ENCODE measurements at places on chromosomes 11 and 22.
A peak's percentile ranks its signal among the peaks of the same experiment; 100 is the strongest.

GRCh38 chr22:44319685-44320084 lies 6.9 kb upstream of the SHISAL1 start:
- DNase-seq, result no peak

GRCh38 chr11:43853781-43854180 lies 26.9 kb upstream of the ALKBH3 start:
- DNase-seq, result no peak

GRCh38 chr11:90601261-90601660 lies 378.4 kb upstream of the CHORDC1 start:
- no peak for DNase-seq

- no peak for DNase-seq
Observed at GRCh38 chr11:134835561-134835960, 423.5 kb upstream of the B3GAT1 start.

- DNase-seq, result no peak
Observed at GRCh38 chr11:69552951-69553350, 71.5 kb downstream of the LINC01488 start.

GRCh38 chr11:120539667-120540369 lies 28.3 kb downstream of the GRIK4 start:
- no peak for DNase-seq

- no peak for DNase-seq
Observed at GRCh38 chr11:128492461-128492860, 94.9 kb downstream of the ETS1 start.

- DNase-seq, result no peak
Observed at GRCh38 chr22:40179526-40179925, 1.8 kb downstream of the TNRC6B start.

DNA sequence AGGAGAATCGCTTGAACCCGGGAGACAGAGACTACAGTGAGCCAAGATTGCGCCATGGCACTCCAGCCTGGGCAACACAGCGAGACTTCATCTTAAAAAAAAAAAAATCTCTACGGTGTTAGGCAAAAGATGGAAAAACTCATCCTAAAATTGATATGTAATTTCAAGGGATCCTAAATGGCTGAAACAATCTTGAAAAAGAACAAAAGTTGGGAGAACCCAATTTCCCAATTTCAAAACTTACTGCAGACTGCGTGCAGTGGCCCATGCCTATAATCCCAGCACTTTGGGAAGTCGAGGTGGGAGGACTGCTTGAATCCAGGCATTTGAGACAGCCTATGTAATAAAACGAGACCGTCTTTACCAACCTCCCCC lies 31.7 kb upstream of the TOP3B start:
- DNase-seq, result no peak

DNA sequence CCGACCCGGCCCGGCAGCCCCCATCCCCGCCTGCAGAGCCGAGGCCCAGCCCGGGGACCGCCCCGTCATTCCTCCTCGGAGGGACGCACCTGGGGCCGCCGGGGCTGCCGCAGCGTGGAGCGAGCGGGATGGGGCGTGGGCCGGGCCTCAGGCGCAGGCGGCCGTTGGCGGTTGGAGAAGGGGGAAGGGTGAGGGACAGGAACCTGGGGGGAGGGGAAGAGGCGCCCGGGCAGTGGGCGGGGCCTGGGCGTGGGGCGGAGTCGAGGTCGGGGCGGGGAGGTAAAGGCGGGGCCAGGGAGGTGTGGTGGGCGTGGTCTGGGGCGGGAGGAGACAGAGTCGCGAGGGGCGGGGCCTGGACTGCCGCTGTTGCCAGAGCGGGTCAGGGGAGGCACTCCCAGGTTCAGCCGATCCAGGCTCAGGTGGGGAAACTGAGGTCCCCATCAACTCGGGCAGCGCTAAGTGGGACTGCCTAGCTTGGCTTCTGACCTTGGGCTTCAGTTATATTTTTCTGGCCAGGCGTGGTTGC lies at the start of gene TESMIN:
Gene TESMIN (minus strand): TSS at position 190 of the 526 bp plus-strand sequence. CDS start 860 bp downstream, outside the sequence.
- DNase-seq, result peak; percentile 87

All from foreskin fibroblast (primary cell).